ENCODE measurements at places on chromosomes 5 and 9.
A peak's percentile ranks its signal among the peaks of the same experiment; 100 is the strongest.

DNA sequence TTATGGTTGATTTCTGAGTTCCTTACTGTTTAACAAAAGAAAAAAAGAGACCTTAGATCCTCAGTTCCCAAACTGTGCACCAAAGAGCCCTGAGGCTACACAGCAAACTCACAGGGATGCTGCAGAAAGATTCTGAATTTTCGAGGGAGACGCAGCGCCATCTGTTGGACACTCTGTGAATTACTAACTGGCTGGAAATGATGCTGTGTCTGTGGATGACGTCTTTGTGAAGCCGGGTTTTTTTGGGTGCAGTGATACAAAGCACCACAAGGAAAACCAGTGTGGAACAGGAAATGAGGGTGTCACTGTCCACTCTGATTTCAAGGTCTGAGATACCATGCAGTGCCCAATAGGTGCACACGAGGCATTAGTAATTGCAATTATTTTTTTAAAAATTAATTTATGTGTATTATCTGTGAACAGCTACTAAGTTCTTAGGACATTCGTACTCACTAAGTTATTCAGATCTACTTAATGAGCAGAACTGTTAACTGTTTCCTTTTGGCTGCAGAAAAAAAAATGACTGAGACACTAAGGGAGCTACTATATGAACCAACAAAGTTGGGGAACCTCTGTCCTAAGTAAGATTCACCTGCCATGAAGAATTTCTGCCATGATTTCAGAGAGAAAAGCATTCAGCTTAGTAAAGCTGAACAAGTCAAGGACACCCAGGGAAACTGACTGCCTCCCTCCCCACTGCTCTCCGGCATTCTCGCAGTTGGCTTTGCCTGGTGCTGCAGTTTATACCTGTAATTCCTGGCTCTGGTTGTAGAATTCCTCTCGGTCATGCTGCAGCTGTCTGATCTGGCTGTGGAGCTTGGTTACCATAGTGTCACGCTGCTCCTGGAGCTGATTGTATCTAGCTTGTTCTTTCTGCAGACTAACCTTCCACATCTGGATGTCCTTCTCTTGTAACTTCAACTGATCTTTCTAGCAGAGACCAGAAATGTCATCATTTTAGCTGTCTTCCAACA lies 23.4 kb downstream of the SPACA9 start:
- DNase-seq: peak; percentile 43

DNA sequence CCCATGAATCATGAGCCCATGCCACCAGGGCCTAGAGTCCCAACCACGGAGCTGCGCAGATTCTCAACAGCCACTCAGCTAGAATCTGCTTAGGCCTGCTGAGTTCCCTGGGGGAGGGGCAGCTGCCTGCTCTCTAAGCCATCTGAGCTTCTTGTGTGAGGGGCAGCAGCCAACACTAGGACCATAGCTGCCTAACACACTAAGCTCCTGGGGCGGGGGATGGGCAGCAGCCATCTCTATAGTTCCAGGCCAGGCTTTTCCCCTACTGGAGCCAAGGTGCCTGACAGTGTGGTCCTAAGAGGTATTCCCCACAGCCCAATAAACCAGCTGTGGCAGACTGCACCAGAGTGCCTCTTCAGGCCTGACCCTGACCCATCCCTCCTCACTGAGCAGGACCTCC lies 255.9 kb upstream of the ACO1 start:
- no peak for DNase-seq

DNA sequence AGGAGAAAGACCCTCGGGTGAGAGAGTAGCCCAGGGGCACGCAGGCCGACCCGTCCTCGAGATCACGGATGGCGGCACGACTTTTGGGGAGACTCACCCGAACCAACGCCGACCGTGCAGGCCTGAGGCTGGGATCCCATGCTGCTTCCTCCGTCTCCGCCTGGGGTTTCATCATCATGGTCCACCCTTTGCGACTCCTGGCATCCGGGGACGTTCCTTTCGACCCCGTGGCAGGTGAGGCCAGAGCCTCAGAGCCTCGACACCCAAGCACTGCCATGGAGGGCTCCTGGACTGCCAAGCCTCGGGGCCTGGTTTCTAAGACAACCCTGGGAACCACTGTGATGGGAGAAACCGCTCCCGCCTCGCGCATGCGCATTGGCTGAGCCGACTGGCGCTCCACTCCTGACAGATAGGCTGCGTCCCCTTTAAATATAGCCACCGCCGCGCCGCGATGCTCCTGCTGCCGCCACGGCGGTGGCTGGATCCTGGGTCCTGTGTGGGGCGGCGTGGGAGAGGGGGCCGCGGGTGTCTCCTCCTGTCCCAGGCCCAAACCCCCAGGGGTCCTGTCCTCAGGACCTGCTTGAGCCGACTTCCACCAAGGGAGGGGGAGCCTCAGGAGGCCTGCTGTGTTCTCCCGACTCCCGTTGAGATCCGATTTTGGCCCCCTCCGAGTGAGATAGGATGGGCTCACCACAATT lies 481.6 kb downstream of the SPATA31A7 start:
- no peak for DNase-seq

DNA sequence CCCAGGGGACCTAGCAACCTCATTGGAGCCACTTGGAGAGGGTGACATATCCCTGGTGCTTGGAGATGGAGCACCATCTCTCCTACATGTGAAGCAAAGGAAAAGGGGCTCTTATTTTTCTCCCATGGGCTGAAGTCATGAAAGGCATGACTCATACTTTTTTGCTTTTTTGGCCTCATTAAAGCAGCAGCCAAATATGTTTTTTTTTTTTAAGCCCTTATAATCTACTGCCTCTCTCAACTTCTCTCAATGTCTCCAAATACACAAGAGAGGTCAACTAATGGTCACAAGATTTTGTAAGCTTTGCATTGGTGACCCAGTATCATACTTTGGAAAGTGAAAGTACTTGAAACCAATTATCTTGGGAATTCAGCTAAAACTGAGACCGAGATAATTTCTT lies 1.6 kb upstream of the CFAP90 start:
- no peak for DNase-seq

- DNase-seq: no peak
These were observed 59.5 kb upstream of the PCA3 start for GRCh38 chr9:76704593-76705204.

- DNase-seq: no peak
These were observed 53.8 kb downstream of the PDZD2 start for GRCh38 chr5:31692561-31693221.

DNA sequence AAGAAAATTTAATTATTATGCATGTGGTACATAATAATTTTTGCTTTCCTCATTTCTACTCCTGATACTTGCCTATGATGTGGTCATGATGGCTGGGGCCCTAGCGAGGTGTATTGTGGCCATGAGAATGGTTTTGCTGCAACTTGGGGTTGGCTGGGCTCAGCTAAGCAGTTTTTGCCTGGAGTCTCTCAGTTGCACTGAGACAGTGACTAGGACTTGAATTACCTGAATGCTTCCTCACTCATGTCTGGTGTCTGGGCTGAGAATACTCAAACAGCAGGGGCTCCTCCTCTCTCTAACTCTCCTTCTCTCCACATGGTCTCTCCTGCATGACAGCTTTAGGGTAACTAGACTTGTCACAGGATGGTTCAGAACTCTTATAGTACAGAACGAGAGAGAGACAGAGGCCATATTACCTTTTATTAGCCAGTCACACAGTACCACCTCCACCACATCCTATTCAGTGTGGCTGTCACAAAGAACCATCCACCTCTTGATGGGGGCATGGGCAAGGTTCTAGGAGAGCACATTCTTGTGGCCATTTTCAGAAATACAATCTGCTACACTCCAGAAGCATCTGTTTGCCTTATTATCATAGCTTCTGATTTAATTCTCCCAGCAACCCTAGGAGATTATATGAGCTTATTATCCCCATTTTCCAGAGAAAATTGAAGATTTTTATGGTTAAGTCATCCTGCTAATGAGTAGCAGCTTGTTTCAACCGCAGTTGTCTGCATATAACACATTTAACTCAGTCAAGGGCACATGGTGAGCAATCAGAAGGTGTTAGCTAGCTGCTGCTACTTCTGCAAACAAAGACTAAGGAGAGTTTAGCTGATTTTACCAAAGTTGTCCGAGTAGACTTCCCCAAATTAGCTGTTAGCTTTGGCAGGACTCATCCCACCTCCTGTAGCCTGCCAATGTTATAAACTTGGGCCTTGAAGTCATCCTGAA lies 245.1 kb downstream of the DOCK8 start:
- DNase-seq: no peak

GRCh38 chr9:37921168-37921510 lies 17.2 kb upstream of the SLC25A51 start:
- no peak for DNase-seq

DNA sequence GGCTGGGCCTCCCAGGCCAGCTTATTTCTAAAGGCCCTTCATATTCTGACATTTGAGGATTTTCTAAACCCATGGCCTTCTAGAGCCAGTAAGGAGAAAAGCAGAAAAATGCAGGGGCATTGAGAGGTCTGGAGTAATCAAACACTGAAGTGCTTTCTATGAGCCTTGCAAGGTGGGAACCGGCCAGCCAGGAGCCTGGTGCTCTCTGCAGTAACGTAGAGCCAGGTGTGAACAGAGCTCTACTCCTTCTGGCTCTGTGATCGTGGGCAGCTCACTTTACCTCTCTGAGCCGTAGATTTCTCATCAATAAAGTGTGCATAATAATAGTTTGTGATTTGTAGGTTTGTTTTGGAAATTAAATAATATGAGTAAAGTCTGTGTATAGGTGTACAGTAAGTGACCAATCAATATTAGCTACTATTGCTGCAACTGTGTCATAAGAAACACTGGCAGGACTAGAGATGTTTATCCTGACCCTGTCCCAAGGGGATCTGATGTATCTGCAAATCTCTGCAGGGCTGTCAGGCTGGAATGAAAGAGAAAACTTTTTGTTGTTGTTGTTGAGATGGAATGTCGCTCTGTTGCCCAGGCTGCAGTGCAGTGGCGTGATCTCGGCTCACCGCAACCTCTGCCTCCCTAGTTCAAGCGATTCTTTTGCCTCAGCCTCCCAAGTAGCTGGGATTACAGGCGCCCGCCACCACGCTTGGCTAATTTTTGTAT lies 2.7 kb downstream of the SYNPO start:
- DNase-seq: no peak
